ENCODE measurements at places on chromosomes 4 and X.

- no peak for DNase-seq
These were observed 180.9 kb downstream of the RASL11B start for GRCh38 chr4:53043055-53043454.

DNA sequence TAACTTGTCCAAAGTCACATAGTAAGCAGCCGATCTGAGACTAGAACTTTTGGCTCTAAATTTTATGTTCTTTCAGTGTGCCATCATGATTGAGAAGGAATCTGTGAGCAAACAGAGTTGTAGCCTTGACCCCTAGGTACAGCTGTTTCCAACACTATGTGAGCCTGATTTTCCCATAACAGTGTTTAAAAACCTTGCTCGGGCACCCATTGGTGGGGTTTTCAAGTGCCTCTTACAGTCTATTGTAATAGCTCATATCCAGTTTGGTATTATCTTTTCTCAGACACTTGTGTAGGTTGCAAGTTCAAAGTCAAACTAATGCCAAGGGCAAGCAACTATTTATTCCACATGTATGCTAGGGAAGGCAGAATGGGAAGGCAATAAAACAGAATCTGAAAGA lies 467.9 kb downstream of the INPP4B start:
- DNase-seq, result no peak

GRCh38 chr4:158778156-158778711 lies 9.4 kb downstream of the FNIP2 start:
- no peak for DNase-seq

DNA sequence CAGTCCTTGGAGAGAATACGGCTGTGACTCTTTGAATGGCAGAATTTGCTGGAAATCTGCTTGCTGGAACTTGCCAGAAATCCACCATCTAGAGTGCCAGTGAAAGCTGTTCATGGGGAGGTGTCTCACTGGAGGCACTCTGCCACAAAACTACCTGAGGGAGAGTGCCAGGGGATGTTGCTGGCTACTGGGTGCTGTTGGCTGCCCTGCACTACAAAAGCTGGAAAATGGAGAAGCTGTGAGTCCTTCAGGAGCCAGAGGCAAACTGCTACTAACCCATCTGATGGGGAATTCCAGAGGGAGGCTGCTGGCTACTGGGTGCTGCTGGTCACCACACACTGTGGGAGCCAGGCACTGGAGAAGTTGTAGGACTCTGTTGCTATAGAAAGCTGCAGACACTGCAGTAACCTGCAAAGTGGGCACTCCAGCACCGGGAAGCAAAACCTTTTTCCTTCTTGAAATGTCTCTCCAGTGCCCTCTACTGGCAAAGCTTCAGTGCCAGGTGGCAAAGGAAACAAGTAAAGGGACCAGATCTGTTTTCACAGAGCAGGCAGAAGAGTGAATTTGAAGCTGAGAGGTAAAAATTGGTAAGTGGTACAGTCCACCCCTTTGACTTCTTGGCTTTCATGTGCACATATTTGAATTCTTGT lies 47.8 kb upstream of the HSD17B10 start:
- DNase-seq, result peak; percentile 0

DNA sequence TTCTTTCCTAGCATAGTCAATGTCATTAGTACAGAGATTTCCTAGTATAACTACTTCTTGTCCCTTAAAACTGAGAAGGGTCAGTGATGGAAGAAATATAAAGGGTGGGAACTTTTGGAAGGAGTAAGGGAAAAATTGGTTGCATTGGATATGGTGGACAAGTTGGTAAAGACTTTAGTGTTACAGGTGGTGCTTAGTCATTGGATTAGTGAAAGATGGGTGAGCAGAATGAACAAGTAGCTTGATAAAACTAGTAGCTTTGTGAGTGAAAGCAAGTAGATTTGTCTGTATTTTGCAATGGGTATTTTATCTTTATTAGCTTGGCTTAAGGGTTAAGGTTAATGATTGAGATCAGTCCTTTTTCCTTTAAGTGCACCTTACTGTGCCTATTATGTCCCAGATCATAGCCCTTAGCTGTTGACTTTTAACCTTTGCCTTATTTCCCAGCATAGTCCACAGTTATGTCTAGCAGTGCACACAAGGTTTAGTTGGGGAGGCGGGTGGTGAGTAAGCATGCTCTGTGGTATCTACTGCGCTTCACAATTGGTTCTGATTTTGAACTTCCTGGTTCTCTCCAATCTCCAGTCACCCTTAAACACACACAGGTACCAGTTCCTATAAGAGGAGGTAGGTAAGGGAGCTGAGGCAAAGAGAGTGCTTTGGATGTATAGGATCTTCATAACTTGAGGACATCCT lies 9.5 kb downstream of the WDR44 start:
- DNase-seq, result no peak

- DNase-seq, result no peak
These were observed 181.1 kb upstream of the PRPS2 start for GRCh38 chrX:12610079-12610478.

- no peak for DNase-seq
These were observed 49.8 kb upstream of the HSD17B10 start for GRCh38 chrX:53483838-53484405.

DNA sequence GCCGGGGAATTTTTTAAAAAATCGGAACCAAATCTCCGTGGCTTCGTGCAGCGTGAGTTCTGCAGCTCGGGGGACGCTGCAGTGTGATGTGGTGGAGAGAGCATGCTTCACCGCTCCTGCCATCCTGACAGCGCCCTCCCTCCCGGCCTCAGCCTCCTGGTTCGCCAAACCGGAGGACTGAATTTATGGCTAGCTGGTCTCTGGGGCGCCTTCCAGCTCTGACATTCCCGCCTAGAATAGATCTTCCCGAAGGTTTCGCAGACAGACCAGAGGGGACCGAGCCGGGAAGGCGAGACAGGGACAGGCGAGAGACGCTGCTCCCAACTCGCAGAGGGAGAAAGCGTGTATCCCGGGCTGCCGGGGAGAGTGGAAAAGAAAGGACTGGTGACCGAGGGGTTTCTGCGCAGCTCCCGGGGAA lies 25.9 kb downstream of the HOPX start:
- DNase-seq, result peak; percentile 37
